ENCODE measurements at places on chromosomes 4 and X.

DNA sequence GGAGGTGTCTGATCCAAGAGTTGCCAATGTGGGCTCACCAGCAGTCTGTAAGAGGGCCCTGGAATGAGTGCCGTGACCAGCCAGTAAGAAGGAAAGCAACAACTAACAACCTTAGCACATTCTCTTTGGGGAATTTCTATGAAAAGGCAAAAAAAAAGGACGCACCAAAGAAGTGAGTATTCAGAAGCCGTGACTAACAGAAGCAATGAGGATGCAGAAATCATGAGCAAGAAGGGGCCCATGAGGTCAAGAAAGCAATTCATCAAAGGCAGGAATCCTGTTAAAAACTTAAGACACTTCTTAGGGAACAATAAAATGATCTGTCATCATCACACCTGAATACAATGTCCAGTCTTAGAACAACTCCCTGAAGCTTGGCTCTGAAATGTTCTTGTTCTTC is 260.5 kb downstream of the RAPGEF2 start:
- DNase-seq, result no peak

GRCh38 chr4:140331876-140332275 is 41.6 kb upstream of the SCOC start:
- DNase-seq, result no peak

- DNase-seq, result no peak
Measured at GRCh38 chrX:44480591-44480990, 62.1 kb downstream of the FUNDC1 start.

DNA sequence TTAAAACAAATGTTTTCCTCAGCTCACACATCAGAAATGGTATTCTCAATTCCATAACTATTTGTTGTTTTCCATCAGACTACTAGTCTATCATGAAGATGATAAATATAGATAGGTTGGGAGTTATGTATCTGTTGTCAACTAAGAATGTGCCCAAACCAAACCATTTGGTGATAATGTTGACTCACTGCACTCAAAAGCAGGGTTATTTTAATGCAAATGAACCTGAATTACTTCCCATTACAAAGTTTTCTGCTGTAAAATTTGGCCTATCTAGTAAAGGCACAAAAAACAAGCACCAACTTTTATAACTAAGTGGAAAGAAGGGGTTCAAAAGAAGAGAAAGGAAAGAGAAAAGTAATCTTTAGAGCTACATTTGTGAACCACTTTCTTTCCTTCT is 93.5 kb downstream of the TBCK start:
- no peak for DNase-seq

- DNase-seq, result no peak
Measured at GRCh38 chr4:118296729-118297128, 56.1 kb downstream of the PRSS12 start.

DNA sequence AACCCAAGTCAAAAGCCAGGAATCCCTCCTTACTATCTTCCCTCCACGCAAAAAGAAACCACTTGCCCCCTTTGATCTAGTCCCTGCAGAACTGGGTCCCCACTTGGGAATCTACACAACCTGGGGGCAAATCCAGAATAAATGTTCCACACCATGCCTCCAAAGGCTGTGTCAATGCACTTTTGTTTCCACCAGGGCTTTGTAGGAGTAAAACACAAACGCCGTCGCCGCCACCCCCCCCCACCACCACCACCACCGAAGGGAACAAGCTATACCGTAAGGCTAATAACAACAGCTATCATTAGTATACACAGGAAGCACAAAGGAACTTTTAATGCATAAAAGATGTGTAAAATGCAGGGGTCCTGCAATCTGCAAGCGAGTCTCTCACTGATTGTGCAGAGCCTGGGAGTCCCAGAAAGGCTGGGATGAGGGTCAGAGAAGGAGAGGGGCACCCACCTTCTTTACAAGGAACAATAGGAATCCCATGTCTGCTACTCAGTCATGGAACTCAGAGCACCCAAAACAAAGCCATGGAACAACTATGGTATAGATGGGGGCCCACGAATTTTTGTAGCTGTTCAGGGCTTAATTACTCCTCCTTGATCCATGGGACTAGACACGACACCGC is 13.2 kb downstream of the BCOR start:
- DNase-seq, result no peak

DNA sequence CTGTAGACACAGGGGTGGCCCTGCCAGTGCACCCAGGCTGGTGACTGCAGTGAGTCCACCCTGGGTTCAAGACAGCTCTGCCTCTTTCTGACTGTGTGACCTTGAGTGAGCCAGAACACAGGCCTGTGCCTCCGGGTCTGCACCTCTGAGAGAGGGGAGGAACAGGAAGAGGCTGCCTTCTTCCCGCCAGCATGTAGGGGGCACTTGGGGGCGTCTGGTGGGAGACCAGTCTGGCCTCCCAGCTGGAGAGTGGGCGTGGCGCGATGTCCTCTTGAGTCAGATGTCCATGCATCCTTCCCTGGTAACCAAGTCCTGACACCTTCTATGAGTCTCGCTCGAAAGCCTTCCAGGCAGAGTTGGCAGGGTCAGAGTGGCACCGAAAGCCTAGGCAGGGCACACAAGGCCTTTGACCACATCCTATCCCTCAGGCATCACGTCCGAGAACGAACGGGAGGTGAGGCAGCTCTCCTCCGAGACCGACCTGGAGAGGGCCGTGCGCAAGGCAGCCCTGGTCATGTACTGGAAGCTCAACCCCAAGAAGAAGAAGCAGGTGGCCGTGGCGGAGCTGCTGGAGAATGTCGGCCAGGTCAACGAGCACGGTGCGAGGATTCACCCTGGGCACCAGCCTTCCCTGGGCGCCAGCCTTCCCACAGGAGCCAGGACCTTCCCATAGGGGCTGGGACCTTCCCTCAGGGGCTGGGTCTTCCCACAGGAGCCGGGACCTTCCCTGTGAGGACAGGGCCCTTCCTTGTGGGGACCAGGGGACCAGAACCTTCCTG is 21.3 kb downstream of the WFS1 start:
- DNase-seq, result no peak

DNA sequence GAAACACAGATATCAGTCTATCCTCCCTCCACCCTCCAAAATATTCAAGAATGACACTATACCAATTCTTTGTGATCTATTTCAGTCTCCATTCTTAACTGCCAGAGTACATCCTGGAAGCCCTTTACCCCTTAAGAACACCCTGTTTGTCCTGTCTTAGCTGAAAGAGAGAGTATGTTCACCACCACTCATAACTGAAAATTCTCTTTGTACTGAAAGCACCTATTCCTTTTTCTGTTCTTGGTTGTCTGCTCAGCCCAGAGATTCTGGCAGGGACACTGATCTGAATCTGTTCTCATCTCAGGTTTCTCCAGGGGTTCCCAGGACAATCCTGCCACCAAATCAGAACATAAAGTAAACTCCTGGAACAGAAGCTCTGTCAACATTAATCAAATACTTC is 25.4 kb upstream of the EREG start:
- no peak for DNase-seq

GRCh38 chr4:98485816-98486345 is 172.5 kb downstream of the TSPAN5 start:
- no peak for DNase-seq

DNA sequence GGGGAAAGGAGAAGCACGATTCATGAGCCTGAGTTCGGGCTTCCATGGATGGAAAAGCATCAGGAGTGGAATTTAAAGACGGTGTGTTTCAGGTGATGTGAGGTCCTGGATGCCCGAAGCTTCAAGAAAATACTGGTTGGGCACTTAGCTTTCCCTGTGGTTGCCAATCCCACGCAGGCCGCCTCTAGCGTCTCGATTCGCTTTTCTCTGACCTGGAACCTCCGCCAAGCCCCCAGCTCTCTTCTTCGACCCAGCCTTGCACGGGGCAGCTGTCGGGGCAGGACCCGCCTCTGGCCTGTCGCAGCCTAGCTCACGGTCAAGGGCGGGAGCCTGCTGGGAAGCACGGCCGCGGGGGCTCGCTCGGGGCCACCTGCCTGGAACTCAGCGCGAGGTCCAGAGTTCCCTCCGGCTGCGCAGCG is 308 bp upstream of the TLR2 start:
- DNase-seq, result no peak

DNA sequence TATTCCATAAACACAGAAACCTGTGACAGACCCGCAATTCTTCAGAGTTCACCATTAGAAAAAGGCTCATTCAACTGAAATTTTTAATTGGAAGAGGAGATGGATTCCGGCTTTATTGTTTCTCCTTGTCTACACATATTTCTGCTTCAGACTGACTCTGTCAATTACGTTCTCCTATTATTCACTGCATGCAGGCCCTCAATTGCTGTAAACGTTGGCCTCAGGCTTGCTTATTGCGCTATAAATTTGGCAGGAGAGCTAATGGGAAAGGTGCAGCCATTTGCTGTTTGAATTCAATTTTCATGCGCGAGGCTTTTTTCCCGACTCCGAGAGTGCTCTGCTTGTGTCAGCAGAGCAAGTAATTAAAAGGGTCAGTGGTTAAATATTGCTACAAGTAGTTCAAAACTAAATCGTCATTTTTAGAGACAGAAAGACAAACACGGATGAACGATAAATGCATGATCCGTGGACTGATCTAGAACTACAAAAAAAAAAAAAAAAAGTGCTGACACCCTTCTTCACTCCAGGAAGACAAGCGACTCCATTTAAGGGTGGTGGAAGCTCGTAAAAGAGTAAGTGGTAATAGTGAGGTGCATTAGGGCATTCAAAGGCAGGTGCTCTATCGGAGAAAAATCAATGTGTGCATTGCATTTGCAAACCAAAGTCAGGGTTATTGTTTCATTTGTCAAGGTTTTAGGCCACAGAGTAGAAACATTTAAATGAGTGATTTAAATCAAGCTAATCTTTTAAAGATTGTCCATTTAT is 841.6 kb upstream of the FRG1 start:
- DNase-seq, result no peak

GRCh38 chrX:43446752-43447151 is 209.3 kb upstream of the MAOA start:
- DNase-seq, result no peak

GRCh38 chr4:185896817-185897488 is 85.0 kb upstream of the SORBS2 start:
- DNase-seq, result no peak

DNA sequence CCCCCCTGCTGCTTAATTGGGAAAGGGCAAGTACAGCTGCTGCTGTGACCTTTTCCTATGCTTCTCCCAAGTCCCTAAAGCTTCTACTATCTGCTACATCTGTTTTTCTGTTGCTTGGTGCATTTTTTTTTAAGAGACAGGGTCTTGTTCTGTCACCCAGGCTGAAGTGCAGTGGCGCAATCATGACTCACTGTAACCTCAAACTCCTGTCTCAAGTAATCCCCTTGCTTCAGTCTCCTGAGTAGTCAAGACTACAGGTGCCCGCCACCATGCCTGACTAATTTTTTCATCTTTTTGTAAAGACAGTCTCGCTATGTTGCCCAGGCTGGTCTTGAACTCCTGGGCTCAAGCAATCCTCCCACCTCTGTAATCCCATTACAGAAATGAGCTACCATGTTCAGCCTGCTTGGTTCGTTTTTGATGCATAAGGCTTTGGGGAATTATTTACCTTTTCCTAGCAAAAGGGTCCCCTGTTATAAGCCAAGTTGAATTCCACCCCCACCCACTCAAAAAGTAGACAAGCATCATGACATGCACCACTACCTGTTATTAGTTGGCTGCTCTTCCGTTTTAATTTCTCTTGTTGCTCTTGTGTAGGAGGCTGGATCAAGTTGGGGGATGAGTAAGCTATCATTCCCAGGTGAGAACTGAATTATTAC is 39.6 kb downstream of the DGKK start:
- DNase-seq, result no peak

DNA sequence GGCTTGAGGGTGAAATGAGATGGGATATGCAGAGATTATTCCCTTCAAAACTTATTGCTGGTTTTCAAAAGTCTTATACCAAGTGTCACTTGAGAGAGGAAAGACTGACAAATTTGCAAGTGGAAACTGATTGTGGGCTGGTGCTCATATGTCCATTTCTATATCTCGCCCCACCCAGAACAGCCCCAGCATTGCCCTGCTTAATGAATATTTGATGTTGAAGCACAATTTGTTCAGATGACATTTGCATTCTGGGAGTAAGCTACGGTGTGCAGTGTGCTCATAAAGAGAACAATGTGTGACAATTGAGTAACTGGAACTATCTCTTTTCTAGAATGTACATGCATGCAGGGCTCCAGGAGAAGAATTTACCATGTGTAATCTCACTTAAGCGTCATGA is 223.5 kb upstream of the TRPC5 start:
- DNase-seq, result no peak

- peak; percentile 45 for DNase-seq
Measured at GRCh38 chr4:107824350-107825071, at the start of gene SGMS2. SGMS2 (plus strand) TSS chr4:107824932; CDS start chr4:107895554, 70,622 bp downstream.

- DNase-seq, result no peak
Measured at GRCh38 chr4:12852338-12853307, 631.5 kb downstream of the RAB28 start.

DNA sequence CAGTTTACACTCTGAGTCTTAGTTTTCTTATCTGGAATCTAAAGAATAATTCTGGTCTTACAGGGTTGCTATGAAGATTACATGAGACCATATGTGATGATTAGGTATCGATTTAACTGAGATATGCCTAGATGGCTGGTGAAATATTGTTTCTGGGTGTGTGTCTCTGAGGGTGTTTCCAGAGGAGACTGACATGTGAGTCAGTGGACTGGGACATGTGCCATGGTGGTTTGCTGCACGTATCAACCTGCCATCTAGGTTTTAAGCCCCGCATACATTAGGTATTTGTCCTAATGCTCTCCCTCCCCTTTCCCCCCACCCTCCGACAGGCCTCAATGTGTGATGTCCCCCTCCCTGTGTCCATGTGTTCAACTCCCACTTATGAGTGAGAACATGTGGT is 186.0 kb upstream of the CXorf66 start:
- DNase-seq, result no peak

GRCh38 chr4:123555233-123555806 is 158.7 kb downstream of the SPRY1 start:
- no peak for DNase-seq

GRCh38 chr4:4430492-4431195 is 43.7 kb downstream of the NSG1 start:
- DNase-seq, result peak; percentile 13

DNA sequence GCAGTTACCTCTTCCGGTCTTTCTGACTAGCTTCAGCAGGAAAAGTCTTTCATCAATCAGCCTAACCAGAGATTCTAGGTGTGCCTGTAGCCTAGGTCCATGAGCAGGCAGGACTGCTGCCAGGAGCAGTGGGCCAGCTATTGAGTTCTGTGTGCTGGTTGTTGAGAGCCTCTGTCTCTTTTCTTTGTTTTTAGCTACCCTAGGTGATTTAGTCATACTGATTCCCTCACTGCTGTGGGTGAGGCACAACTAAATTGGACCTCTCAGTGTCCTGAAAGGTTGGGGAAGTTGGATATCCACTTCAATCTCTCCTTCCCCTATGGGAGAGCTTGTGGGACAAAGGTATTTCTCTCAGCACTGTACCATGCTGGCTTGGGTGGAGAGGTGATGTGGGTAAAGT is 354.9 kb downstream of the GPAT3 start:
- no peak for DNase-seq
